ENCODE measurements at places on chromosomes 3 and 15.

- no peaks in the 10 kb centered on the region for H3K4me1 ChIP-seq
- no peak overlapping the region for H3K27ac ChIP-seq
- H3K27me3 ChIP-seq = no peaks in the 10 kb centered on the region
- DNase-seq = peak; percentile 51
Measured at GRCh38 chr15:71011503-71012155, 103.6 kb upstream of the THSD4 start.

- no peak overlapping the region for H3K4me3 ChIP-seq
- no peaks in the 10 kb centered on the region for H3K36me3 ChIP-seq
- no peak overlapping the region for H3K27ac ChIP-seq
Measured at GRCh38 chr15:59537403-59537802, 74.2 kb upstream of the GCNT3 start.

DNA sequence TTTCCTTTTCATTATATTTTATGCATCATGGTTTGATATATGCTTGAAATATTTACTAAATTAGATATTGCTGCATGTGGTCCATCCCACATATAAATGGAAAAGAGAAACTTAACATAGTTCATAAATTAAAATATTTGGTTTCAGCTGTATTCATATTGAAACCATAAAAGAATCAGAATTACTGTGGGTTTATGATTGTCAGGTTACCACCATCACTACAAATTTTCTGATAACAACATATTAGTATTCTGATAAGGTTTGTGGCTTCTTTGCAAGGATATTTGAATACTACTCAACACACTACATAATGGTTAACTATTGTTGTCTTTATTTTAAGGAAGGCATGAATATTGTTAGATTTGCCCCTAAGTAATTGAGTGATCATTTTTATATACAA, 235.5 kb downstream of the UBE2E2 start:
- no peaks in the 10 kb centered on the region for H3K27me3 ChIP-seq
- H3K4me3 ChIP-seq = no peak overlapping the region
- no peak overlapping the region for H3K27ac ChIP-seq
- H3K36me3 ChIP-seq = no peaks in the 10 kb centered on the region
- H3K4me1 ChIP-seq = peaks cover 24% of the 10 kb centered on the region
- DNase-seq = no peak

DNA sequence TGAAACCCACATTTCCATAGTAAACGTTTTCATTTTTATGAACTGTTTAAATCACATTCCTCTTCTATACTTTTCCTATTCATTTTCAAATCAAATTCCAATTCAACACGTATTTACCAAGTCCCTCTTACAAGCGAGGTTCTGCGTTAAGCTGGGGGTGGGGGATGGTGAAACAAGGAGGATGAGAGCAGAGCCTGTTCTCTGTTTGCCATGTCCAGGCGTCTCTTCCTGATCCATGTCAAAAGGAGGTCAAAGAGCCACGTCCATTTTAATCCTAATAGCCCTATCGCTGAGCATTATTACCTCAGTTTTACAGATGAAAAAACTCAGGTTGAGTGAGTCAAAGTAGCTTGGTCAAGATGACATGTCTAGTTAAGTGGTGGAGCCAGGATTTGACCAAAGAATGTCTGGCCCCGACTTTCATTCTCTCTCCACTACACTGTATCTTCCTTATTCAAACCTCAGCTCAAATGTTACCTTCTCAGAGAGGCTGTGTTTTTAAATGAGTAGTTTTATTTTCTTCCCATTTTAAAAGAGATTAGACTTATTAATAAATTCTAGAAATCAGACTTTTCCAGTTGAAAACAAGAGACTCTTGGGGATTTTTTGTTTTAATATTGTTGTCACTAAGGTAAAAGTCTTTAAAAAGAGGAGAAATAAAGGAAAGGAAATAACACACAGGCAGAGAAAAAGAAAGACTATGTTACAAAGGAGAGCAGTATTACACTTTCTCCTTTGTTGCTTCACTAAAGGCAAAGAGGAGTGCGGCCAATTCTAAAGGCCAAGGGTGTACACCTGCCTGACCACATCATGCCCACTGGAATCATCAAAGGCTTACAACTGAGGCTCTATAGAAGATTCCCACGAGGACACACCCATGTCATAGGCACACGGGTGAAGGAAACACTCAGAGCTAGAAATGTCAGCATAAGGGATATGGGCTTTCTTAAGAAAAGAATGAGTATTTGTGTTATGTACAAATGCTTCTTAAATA, 42.4 kb downstream of the MYO5A start:
- DNase-seq = peak; percentile 50
- H3K4me1 ChIP-seq = peaks cover 17% of the 10 kb centered on the region
- H3K27ac ChIP-seq = no peak overlapping the region
- H3K36me3 ChIP-seq = no peaks in the 10 kb centered on the region
- peak overlapping the region; percentile 2 for H3K4me3 ChIP-seq
- no peaks in the 10 kb centered on the region for H3K27me3 ChIP-seq

DNA sequence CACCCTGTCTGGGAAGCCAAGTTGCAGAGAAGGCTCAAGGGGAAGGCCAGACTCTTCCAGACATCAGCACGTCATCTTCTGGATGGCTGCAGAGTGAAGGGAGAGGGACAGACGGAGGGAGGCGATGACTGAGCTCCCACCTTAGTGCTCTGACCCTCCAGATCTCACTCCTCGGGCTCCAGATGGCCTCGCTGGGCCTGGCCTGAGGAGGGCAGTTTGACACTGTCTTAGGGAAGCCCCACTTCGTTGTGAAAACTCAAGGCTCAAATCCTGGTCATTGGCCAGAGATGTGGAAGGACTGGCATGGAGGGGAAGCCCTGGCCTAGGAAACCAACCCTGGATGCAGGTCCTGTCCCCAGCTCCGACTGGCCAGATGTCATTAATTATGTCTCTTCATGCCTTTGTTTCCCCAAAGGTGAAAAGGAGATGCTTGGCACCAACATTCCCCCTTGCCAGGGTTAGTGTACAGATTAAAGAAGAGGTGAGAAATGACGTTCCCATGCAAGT, 70.4 kb downstream of the ADCY5 start:
- H3K4me3 ChIP-seq = no peak overlapping the region
- DNase-seq = no peak
- no peak overlapping the region for H3K27ac ChIP-seq
- no peaks in the 10 kb centered on the region for H3K36me3 ChIP-seq
- peaks cover 7% of the 10 kb centered on the region for H3K4me1 ChIP-seq
- no peaks in the 10 kb centered on the region for H3K27me3 ChIP-seq

DNA sequence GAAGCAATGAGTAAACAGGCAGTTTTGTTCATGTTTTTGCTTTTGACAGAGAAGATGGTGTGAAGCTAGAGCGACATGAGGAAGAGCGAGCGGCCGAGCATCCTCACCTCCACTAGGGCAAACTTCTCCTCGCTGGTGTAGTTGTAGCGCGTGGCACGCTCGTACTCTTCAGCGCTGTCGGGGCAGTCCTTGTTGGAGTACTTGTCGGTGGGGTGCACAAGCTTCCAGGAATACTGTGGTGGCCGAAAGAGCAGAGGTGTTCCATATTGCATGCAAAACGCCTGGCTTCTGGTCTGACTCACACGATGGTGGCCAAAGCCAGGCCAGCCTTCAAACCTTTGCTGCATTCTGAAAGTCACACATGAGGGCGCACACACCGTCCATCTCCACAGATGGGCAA, 54.3 kb downstream of the CYFIP1 start:
- no peak for DNase-seq
- no peaks in the 10 kb centered on the region for H3K27me3 ChIP-seq
- no peaks in the 10 kb centered on the region for H3K36me3 ChIP-seq
- H3K27ac ChIP-seq = no peak overlapping the region
- H3K4me1 ChIP-seq = no peaks in the 10 kb centered on the region

DNA sequence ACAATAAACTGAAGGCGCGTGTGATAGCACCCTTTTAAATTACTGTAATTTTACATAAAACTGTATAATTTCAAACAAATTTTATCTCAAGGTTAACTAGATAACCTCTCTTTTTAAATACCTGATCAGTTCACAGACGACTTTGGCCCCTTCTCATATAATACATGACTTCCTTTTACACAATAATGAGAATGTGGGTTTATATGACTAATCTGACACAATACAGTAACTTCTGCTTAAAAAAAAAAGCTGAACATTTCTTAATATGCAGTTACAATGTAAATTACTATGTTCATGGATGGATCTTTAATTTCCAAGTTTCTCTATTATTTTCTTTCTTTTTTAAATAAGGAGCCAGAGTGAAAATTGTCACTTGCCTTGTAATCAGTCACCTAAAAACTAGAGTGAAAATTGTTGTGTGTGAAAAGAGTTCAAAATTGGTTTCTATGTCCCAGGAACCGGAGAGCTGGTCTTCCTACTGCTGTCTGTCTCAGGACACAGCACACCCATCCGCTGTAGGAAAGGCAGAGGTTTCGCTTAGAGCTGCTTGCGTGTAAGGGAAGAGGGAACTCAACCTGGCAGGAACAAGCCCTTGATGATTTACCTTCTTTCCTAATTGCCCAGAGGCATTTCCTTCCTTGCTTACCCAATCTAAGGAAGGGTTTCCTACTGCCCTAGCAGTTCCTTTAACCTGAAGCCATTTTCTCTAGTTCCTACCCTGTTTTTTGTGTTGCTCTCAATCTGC, 33.3 kb downstream of the PLD1 start:
- H3K4me1 ChIP-seq = no peaks in the 10 kb centered on the region
- no peaks in the 10 kb centered on the region for H3K27me3 ChIP-seq
- H3K4me3 ChIP-seq = no peak overlapping the region
- H3K27ac ChIP-seq = no peak overlapping the region
- H3K36me3 ChIP-seq = no peaks in the 10 kb centered on the region

- no peak overlapping the region for H3K27ac ChIP-seq
- H3K27me3 ChIP-seq = no peaks in the 10 kb centered on the region
- no peak overlapping the region for H3K4me3 ChIP-seq
- H3K4me1 ChIP-seq = no peaks in the 10 kb centered on the region
Measured at GRCh38 chr3:28949580-28949979, 331.3 kb upstream of the RBMS3 start.

DNA sequence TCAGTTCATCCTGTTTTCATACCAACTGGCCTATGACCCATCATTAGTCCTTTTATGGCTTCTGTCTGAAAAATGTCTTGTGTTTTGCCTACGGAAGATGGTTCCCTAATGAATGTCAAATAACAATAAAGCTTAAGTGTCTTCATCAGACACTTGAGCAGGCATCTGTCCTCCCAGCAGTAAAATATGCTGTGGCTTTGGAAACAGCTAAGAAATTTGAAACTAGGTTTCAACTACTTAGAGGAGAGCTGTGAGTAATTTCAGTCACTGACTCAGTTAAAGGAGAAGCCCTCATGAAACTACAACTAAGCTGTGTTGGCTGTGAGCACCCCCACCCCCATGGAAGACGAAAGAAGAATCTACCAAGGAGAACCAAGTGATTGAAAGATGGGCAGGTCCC, 409.4 kb upstream of the PPP2R3A start:
- no peaks in the 10 kb centered on the region for H3K27me3 ChIP-seq
- no peak for DNase-seq
- H3K27ac ChIP-seq = no peak overlapping the region
- H3K4me3 ChIP-seq = no peak overlapping the region
- H3K4me1 ChIP-seq = no peaks in the 10 kb centered on the region

DNA sequence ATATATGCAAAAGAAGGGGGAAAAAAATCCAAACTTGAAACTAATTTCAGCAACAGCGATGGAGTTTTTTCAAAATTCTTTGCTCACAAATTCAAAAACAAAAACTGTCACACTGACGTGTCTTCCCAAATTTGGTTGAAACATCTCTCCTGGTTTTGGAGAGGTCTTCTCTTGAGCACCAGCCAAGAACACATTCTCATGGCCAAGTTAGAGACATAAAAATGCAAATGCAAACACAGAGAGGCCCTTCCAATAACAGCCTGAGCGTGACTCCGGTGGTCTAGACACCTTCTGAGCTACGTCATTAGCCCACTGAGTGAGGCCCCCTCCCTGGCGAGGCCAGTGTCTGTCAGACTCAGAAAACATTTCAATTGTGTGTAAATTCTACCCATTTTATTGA, 436.0 kb upstream of the PROK2 start:
- H3K4me3 ChIP-seq = no peak overlapping the region
- H3K27me3 ChIP-seq = no peaks in the 10 kb centered on the region
- DNase-seq = no peak
- H3K27ac ChIP-seq = no peak overlapping the region

DNA sequence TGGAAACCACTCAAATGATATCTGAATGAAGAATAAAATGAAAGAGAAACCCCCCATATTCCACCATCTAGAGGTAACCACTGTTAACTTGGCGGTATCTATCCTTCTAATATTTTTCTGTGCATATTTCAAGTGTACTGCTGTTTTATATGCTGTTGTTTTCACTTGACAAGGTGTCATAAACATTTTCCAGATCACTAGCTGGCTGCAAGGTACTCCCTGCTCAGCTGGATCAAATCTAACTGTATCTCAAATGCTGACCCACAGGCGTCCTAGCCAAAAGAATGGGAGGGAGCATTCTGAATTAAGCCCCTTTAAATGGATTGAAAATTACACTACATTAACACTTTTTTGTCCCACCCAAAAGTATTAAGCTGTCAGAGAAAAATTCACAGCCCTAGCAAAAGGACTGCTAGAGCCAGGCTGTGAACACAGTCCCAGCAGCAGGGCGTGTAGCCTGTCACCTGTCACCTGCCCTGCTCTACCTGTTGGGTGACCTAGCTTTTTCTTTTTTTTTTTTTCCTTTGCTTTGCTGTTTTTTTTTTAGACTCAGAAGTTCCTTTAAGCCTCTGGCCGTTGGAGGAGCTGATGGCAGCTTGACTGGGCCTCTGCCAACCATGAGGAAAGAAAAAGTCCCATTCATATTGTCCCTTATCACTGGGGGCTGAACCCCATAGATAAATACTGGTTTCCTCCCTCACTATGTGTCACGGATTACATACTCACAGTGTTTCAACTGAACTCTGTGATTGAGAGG, 93.7 kb upstream of the TSC22D2 start:
- H3K4me3 ChIP-seq = no peak overlapping the region
- DNase-seq = no peak
- no peaks in the 10 kb centered on the region for H3K4me1 ChIP-seq
- H3K27me3 ChIP-seq = no peaks in the 10 kb centered on the region

DNA sequence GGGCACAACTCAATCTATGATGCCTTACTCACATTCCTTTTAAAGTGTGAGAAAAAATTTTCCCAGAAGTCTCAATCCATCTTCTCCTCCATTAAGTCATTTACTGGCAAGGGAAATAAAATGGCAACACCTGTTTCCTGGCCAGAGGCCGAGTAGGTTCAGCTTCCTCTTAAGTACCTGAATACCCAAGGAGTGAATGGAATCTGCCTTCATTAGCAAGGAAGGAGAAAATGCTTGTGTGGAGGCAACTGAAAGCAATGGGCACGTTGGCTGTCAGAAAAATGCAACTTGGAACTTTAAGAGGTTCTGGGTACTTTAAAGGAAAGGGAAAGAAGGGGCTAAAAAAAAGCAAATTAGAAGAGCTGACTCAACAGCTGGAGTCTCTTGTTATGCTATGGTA, 423.6 kb upstream of the ARL6 start:
- no peak overlapping the region for H3K4me3 ChIP-seq
- DNase-seq = no peak
- no peaks in the 10 kb centered on the region for H3K36me3 ChIP-seq
- no peaks in the 10 kb centered on the region for H3K27me3 ChIP-seq
- H3K27ac ChIP-seq = no peak overlapping the region

GRCh38 chr3:162597226-162597625, 1100.6 kb downstream of the OTOL1 start:
- no peaks in the 10 kb centered on the region for H3K36me3 ChIP-seq
- H3K27ac ChIP-seq = no peak overlapping the region
- no peaks in the 10 kb centered on the region for H3K27me3 ChIP-seq
- no peak for DNase-seq
- H3K4me1 ChIP-seq = peaks cover 23% of the 10 kb centered on the region
- no peak overlapping the region for H3K4me3 ChIP-seq

GRCh38 chr3:14537590-14538450, 2.3 kb downstream of the GRIP2 start:
- no peak overlapping the region for H3K27ac ChIP-seq
- peaks cover 18% of the 10 kb centered on the region for H3K27me3 ChIP-seq
- peaks cover 15% of the 10 kb centered on the region for H3K4me1 ChIP-seq
- H3K36me3 ChIP-seq = no peaks in the 10 kb centered on the region
- no peak for DNase-seq
- H3K4me3 ChIP-seq = no peak overlapping the region

Measured in neural progenitor cell (in vitro differentiated cells).